ENCODE measurements at places on chromosomes 5 and 9.

DNA sequence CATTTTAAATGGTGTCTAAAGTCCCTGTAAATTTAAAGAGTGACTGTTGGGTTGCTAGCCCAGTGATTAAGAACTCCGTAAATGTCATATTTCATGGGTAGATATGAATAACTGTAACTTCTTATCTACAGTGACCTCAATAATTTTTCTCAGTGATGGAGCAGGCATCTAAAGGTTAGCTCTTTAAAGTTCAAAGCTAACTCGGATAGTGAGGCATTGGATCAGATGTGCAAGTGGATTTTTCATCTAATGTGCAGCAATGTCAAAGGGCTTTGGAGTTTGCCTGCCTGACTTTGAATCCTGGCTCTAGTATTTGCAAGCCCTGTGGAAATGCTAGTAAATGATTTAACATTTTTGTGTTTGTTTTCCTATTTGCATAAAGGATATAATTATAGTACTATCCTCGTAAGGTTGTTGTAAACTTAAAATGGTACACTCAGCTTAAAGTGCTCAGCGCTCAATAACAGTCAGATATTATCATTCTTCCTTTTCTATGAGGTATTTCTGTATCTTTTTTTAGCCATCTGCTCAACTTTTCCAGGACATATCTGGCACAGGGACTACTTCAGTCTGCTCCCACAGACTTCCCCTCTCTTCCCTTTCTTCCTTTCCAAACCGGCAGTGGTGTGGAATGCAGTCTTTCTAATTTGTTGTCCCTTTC, 163.7 kb upstream of the ELL2 start:
- no peak for DNase-seq

GRCh38 chr9:34343090-34343489, 13.7 kb downstream of the NUDT2 start:
- peak; percentile 82 for DNase-seq

DNA sequence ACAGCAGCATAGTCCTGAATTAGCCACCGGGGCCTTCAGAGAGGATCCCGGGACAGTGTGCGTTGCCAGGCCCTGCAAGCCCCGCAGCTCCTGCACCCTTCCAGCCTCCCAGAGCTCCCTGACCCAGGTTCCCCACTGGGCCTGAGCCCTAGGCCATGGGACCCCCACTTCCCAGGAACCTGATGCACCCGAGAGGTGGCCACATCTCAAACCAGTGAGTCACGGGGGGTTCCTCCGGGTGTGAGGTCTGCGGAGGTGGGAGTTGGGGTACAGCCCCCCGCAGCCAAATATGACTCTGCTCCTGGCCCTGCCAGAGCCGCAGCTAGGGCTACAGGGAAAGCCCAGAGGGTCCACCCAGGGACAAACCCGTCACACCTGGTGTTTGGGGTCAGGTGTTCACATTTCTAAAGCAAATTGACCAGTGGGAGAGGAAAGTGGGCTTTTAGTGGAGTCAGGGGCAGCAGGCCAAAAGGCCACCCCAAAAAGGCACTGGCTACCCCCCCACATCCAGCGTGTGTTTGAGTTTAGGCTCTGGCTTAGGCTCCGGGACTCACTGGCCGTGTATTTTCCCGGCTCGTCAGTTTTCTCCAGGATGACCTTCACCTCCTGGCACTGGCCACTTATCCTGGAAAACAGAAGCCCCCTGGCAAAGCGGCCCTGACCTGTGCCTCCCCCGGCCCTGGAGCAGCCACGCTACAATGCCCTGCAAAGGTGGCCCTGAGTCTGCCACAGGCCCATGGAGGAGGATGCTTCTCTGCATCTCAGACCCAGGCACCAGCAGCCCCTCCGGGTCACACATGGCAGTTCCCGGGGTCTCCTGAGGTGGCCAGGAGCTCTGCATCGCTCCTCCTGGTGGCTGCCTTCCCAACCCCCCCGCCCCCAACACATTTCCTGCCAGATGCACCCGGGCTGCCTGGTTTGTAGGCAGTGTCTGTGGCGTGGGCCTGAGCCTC, 17.4 kb upstream of the OBP2B start:
- DNase-seq, result no peak

- DNase-seq, result no peak
These were observed 157.0 kb downstream of the FAM114A2 start for GRCh38 chr5:153881687-153882086.

- DNase-seq, result no peak
These were observed 22.6 kb downstream of the PIP5K1B start for GRCh38 chr9:68727636-68728035.

GRCh38 chr5:107331882-107332281, 338.9 kb downstream of the EFNA5 start:
- DNase-seq, result no peak

- no peak for DNase-seq
These were observed 82.3 kb downstream of the CRB2 start for GRCh38 chr9:123438321-123438720.

DNA sequence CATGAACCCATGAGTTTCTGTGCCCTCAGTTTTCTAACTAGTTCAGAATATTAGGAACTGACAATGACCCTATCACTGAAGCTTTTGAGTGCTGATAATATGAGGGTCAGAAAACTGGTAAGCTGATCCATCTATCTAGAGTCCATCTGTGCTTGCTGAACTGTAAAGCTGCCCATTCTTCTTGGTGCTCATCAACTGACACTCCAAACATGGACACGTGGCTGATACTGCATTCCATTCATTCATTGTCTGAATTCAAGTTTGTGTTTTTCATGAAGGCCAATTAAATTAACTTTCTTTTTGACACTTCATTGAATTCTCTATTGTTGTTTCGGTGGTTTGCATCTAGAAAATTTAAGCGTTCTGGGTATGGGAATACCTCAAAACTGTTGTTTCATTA, 17.6 kb downstream of the NREP start:
- no peak for DNase-seq

DNA sequence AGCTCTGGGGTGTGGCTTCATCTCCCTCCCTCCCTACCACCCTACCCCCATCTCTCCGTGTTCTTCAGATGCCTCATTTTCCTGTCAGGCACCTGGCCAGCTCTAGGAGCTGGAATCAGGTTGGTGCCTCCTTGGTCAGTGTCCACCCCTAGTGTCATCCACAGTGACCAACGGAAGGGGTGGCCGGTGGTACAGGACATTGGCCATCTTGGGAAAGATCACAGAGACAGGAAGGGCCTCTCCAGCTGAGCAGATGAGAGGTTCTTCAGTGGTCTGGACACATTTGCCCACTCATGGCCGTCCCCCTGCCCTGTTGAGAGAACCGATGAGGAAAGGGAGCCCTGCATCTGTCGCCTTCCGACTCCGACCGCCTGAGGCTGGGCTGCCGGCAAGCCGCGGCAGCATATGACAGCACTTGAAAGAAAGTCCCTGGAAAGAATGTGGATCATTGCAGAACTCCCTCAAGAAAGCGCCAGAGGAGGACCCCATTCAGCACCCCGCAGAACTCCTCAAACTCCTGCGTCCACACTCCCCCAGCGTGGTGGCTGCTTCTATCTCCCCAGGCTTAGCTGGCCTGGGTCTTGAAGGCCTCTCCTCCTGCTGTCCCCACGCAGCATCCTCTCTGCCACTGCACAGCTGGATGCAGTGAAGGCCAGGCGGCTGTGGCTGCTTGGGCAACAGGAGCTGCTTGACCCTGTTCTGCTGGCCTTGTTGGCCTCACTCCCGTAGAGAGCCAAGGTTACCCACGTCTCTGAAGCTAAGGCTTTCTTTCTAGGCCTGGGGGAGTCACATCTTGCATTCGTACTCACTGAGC, 1.9 kb upstream of the CLPTM1L start:
- DNase-seq, result no peak

DNA sequence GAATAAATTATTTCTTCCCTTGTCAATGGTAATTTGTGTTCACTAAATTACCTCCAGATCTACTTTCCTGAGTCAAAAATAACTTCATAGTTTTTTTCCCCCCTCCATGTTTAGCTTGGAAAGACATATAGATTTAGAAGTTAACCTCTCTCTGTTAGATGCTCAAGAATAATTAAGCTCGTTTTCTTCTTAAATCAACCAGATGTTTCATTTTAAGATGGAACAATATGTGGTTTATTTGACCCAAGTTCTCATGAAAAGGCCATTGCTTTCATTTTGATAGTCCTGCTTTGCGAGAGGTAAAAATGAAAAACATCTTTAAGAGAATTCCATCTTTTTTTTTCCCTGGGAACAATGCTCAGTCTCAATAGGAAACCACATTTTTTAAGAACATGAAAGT, 27.7 kb upstream of the GAS1 start:
- DNase-seq, result no peak

DNA sequence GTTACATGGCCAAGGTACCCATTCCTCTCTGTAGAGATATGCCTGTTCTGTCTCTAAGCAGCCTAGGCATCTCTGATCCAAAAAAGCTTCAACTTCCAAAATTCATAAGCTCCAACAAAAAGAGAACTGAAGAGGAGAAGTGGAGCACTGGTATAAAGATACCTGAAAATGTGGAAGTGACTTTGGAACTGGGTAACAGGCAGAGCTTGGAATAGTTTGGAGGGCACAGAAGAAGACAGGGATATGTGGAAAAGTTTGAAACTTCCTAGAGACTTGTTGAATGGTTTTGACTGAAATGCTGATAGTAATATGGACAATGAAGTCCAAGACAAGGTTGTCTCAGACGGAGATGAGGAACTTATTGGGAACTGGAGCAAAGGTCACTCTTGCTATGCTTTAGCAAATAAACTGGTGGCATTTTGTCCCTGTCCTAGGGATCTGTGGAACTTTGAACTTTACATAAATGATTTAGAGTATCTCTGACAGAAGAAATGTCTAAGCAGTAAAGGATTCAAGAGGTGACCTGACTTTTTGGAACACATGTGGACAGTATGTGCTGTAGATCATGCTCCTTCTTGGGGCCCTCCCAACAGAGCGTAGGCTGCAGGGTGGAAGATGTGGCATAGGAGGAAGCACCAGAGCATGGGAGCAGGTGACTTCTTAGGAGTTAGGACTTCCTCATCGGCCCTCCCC, 162.2 kb upstream of the TRIM32 start:
- DNase-seq, result no peak
